Effector CD8-positive, alpha-beta T cell (primary cell): ENCODE measurements at places on chromosomes 5 and 9.

- DNase-seq: no peak
These were observed 217.2 kb downstream of the DAB2IP start for GRCh38 chr9:121868626-121869025.

DNA sequence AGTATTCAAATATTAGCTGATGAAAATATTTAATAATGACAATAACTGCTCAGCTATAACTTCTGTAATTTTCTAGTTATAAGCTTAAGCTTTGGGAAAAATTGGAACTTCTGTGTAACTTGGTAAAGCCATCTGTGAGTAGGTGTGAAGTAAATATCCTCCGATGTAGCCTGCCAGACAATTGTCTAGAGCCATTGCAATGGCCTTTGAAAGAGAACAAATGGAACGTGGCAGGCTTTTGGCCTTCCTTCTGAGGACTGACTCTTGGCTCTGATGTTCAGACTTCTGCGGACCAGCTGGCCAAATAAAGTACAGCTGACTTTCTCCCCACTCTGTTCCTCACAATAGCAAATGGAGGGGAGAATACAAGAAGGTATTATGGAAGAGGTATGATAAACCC, 203.4 kb upstream of the NMUR2 start:
- DNase-seq: no peak

GRCh38 chr9:116152390-116152789, 1.2 kb upstream of the PAPPA start:
- DNase-seq: no peak

DNA sequence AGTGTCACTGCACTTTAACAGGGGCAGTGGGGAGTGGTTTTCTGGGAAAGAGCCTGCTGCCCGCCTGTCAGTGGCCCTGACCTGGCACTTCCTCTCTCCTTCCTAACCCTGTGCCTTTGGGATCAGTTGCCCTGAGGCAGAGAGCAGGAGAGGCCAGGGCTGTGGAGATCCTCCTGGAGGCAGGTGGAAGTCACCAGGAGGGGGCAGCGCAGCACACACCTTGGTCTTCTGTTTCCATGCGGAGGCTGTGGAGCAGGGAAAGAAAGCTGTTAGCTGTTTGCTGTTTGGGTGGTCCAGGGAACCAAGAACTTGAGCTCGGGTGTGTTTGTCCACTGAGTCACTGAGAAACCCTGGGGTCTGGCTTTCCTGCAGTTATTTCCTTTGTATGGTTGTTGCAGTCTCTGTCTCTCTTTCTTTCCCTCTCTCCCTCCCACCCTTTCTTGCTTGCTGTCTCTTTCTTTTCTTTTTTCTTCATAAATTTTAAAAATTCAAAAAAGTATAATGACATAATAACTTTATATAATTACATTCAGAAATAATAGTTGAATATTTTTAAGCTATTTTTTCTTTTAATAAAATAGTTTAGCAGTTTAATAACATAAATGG, 28.1 kb downstream of the NTRK2 start:
- no peak for DNase-seq

- peak; percentile 50 for DNase-seq
These were observed at the start of gene ARHGEF39 for GRCh38 chr9:35664531-35665470. ARHGEF39 (minus strand) TSS chr9:35665195; CDS start chr9:35665169, 26 bp downstream.

GRCh38 chr9:75376680-75377254, 288.5 kb downstream of the OSTF1 start:
- DNase-seq: no peak

DNA sequence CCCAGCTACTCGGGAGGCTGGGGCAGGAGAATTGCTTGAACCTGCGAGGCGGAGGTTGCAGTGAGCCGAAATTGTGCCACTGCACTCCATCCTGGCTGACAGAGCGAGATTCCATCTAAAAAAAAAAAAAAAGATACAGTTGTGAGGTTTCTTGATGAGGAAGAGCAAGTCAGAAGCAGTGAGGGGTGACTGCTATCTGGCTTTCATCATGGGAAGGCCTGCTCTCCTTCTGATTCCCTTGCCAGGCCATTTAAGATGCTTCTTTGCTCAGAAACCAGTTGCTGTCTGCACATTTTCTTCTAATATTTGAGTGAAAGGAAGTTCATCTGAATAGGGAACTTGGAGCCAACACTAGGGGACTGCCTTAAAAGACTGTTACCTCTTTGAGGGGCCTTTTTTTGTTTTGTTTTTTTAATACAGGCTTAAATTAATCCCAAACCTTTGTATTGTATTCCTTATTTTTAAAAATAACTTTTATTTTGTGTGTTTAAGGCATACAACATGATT, 201.9 kb downstream of the ARHGAP26 start:
- DNase-seq: no peak
